ENCODE measurements at places on chromosomes 7 and 10.

GRCh38 chr10:108877095-108877561 lies 1046.2 kb downstream of the XPNPEP1 start:
- DNase-seq = no peak

- DNase-seq = no peak
These were observed 15.1 kb downstream of the CAMK2B start for GRCh38 chr7:44310221-44310848.

DNA sequence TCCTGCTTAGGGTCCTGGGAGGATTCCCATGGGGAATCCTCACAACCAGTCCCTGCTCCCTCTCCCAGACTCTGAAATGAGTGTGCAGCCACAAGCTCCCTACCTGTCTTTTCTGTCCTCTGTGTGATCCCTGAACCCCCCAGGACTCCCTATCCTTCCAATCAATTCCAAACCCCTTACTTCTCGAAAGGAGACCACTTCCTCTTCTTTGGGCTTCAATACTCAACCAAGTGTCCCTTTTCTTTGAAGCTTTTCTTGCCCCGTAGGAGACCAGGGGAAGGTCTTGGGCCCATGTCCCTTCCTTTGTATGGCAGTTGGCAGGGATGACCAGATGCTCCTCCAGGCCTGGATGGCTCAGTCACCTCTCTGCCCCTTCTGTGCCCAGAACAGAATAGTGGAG lies 1.7 kb downstream of the AEBP1 start:
- DNase-seq = no peak

DNA sequence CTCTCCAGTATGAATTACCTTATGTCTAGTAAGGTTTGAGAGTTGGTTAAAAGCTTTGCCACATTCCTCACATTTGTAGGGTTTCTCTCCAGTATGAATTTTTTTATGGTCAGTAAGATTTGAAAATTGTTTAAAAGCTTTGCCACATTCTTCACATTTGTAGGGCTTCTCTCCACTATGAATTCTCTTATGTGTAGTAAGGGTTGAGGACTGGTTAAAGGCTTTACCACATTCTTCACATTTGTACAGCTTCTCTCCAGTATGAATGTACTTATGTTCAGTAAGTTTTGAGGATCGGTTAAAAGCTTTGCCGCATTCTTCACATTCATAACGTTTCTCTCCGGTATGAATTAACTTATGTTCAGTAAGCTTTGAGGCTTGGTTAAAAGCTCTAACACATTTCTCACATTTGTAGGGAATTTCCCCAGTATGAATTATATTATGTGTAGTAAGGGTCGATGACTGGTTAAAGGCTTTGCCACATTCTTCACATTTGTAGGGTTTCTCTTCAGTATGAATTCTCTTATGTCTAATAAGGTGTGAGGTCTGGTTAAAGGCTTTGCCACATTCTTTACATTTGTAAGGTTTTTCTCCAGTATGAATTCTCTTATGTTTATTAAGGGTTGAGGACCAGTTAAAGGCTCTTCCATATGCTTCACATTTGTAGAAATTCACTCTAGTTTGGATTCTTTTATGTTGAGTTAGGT lies 12.2 kb downstream of the ZNF117 start:
- no peak for DNase-seq

DNA sequence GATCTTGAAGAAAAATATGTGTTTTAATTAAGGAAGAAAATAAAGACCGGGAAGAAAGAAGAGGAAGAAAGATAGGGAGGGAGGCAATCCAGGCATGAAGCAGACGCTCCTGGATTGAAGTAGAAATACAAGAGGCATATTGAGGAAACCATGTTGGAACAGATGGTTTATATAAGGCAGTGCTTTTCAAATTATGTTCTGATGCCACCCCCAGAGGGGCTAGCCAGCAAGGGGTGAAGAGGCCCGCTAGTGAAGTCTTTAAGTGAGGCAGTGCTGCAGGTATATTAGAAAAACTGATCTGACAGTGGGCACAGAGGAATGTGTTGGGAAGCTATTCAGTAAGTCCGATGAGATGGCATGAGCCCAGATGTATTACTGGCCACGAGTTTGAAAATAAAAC lies 40.1 kb downstream of the REEP3 start:
- no peak for DNase-seq

GRCh38 chr10:112954974-112955581 lies 5.0 kb downstream of the TCF7L2 start:
- no peak for DNase-seq

- DNase-seq = peak; percentile 97
These were observed 1.6 kb downstream of the ZNF467 start for GRCh38 chr7:149771720-149772240.

- no peak for DNase-seq
These were observed 19.3 kb downstream of the PPP1R3C start for GRCh38 chr10:91613411-91614187.

- DNase-seq = peak; percentile 8
These were observed 1.2 kb downstream of the BRAF start for GRCh38 chr7:140923358-140924006.

- peak; percentile 8 for DNase-seq
These were observed 851.0 kb upstream of the PHF14 start for GRCh38 chr7:10122551-10123100.

GRCh38 chr10:33596422-33596821 lies 262.0 kb upstream of the NRP1 start:
- no peak for DNase-seq

GRCh38 chr7:24922099-24922773 lies 57.7 kb downstream of the OSBPL3 start:
- DNase-seq = no peak

DNA sequence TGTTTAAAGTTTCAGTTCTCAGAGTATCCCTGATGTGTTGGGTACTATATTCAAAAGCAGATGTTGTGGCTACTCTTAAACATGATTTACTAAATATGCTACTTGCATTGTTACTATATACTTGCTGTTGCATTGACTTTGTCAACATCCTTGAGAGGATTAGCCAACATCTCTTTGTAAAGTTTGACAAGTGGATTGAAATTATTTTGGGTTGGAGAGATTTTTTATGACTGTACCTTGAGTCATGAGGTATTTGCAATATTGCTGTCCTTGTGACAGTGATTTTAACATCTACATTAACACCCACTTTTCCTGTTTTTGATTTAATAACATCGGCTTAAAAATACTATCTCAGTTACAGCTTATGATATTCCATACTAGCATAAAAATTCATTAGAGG lies 31.9 kb downstream of the MRC1 start:
- no peak for DNase-seq

DNA sequence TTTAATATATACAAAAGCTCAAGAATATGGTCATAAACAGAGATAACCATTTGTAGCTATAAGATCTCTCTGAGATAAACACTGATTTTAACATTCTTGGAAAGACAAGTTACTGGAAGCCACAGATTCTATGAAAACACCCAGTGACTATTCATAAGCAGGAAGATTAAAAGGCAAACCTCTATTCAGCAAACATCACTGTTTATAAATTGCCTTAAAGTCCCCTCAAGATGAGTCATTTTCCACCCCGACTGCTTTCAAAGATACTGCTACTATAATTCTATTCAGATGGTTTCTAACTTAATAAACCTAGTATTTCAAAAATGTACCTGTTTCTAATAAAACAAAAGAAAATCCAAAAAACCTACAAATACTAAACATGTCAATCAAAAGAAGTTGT lies 21.0 kb downstream of the TM9SF3 start:
- DNase-seq = no peak

- no peak for DNase-seq
These were observed 169.0 kb upstream of the PRPS1L1 start for GRCh38 chr7:18196638-18197037.

DNA sequence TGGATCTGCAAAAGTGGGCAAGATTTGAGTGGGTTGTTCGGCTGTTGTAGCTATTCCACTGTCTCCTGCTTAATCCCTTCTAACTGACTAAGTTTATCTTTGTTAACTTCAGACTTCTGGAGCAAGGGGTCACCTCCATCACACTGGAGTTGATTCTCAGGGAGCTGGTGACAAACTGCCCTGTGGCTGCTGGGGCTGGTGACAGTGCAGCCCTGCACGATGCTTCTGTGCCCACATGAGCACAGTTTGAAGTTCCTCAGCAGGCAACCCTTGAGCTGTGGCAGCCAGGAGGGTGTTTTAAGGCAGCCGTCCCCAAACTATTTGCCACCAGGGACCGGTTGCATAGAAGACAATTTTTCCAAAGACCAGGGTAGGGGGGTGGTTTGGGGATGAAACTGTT lies 40.5 kb downstream of the ADRB1 start:
- DNase-seq = no peak

DNA sequence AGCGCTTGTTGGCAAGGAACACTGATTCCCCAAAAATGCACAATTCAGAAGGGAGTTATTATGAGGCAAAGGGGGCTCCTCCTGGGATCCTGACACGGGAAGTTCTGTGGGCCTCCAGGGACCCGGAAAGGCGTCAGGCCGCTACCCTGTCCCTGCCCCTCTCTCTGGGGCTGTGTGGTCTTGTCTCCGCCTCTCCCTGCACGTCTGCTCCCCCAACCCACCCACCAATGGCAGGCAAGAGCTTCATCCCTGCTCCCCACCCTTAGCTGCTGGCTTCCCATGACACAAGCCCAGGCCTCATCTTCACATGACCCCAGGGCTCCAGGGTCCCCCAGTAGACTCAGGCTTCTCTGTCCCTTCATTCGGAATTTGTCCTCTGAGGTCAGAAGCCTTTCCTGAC lies 31.0 kb upstream of the ADRB1 start:
- no peak for DNase-seq

- DNase-seq = no peak
These were observed 40.3 kb downstream of the CD36 start for GRCh38 chr7:80678707-80679106.

DNA sequence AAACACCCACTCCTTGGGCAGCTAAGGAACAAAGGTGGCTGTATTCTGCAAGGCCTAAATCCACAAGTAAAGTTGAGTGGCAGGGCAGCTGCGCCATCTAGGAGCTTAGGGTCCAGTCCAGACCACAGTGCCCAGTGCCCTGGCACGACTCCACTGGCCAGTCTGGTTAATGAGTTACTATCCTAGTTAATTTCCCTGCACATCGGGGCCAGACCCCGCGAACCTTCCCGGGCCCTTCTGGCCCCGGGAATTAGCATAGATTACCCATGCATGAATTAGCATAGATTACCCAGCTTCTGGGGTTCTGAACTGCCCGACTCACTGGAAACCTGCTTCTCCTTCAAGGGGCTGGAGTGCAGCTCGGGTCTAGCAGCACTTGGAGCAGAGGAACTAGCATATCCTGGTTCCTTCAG lies 3.2 kb upstream of the EMX2 start:
- no peak for DNase-seq

- DNase-seq = no peak
These were observed 761.1 kb downstream of the IPMK start for GRCh38 chr10:57506414-57507094.

GRCh38 chr10:124194199-124194824 lies 100.9 kb upstream of the CHST15 start:
- no peak for DNase-seq

- DNase-seq = no peak
These were observed 65.5 kb downstream of the LARP4B start for GRCh38 chr10:865924-866576.

- DNase-seq = no peak
These were observed 125.9 kb downstream of the CDH23 start for GRCh38 chr10:71522442-71523144.

GRCh38 chr7:127154958-127155357 lies 97.8 kb downstream of the GRM8 start:
- no peak for DNase-seq

GRCh38 chr10:26566525-26567350 lies 128.6 kb downstream of the APBB1IP start:
- DNase-seq = no peak

DNA sequence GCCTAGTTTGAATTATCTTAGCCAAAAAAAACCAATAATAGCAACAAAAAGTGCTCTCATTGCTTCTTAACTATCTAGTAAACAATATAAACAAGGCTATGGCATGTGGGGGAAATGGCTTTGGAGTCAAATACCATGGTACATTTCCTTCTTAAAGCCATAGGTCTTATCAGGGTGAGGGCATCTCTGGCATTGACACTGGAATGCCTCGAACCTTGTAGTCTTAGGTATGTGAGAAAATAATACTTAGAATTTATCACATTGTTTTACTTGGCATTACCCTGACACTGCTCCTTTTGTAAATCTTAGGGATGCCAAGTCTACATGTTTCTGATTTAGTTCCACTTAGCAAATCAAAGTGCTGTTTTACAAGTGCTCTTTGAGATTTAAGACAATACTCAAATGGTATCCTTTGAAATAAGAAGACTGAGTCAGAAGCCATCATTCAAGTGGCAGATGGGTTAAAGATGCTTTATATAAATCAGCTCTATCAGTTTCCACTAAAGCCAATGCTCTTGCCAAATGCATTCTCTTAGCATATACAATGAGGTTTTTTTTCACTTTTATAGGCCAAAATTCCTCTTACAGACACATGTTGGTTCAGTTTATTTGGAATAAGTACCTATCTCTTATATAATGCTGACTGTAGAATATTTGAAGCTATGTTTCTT lies 155.2 kb downstream of the HPSE2 start:
- DNase-seq = no peak

DNA sequence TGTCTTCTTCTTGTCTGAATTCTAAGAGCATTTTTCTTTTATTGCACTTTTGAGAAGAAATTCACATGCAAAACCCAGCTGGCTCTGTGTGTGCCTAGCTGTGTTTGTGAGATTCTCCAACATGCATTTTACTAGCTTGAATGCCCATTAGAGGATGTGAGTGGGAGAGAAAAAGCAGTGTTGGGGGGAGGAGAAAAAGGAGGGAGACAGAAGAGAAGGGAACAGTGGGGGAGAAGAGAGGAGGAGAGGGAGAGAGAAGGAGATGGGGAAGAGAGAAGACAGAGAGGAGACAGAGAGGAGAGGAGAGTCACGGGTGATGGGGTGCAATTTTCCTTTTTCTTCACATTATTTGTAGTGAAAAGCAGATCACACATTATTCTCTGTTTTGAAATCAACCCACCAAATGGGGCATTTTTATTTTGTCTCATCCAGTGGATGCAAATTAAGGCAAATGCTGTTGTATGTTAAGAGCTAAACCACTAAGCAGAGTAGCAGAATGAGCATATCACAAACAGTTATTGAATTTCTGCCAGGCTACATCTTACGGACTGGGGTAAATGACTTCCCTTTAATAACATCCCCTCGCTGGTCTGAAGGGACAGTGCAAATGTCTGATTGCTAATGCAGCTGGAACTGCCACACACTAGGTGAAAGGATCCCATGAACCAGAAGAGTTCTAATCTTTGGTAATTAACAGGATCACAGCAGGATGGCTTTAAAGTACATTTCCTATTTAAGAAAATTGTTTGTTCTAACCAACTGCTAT lies 849 bp downstream of the LRRN3 start:
- no peak for DNase-seq

GRCh38 chr7:1624999-1625927 lies 44.8 kb upstream of the ELFN1 start:
- no peak for DNase-seq

GRCh38 chr7:134742688-134743350 lies 36.6 kb upstream of the CALD1 start:
- DNase-seq = no peak

GRCh38 chr7:19024261-19024660 lies 93.2 kb downstream of the TWIST1 start:
- DNase-seq = no peak

GRCh38 chr7:91852263-91852741 lies 28.2 kb downstream of the MTERF1 start:
- no peak for DNase-seq

Measured in endothelial cell (in vitro differentiated cells).